ENCODE measurements at places on chromosomes 11 and 22. TPM values are rescaled to one million over a fixed set of nuclear protein-coding genes. Genes with fewer than 3 reads are reported as not detected.

The TUT1 gene
- total RNA-seq = 4.5 TPM

The C11orf42 gene
- total RNA-seq = not detected

The TNNT3 gene
- not detected for total RNA-seq

The NXPE1 gene
- not detected for total RNA-seq

The IGSF22 gene
- not detected for total RNA-seq

The OR5B21 gene
- total RNA-seq = not detected

The CFAP300 gene
- total RNA-seq = 2.0 TPM

The POU2AF1 gene
- not detected for total RNA-seq

The IL17REL gene
- total RNA-seq = under 0.01 TPM

The FJX1 gene
- 50.1 TPM for total RNA-seq

The CCDC73 gene
- total RNA-seq = not detected

The CD3D gene
- not detected for total RNA-seq

The CARD18 gene
- not detected for total RNA-seq

The OR2AG2 gene
- total RNA-seq = 0.41 TPM

The MMP27 gene
- total RNA-seq = not detected

The CCDC116 gene
- not detected for total RNA-seq

The TRIM49 gene
- total RNA-seq = under 0.01 TPM

The DKK3 gene
- total RNA-seq = 225 TPM

The GGT5 gene
- 0.41 TPM for total RNA-seq

The PRODH gene
- 0.82 TPM for total RNA-seq

The OR10AG1 gene
- total RNA-seq = not detected

The GVQW3 gene
- 16.3 TPM for total RNA-seq

The KCNK4 gene
- 1.6 TPM for total RNA-seq

The COX8A gene
- total RNA-seq = 238 TPM

The UPK2 gene
- not detected for total RNA-seq

The F2 gene
- total RNA-seq = not detected

The KCTD14 gene
- 0.82 TPM for total RNA-seq

The PTPN5 gene
- total RNA-seq = 36.7 TPM

The FIBIN gene
- total RNA-seq = 6.5 TPM

The ST13 gene
- total RNA-seq = 178 TPM

The PRDM11 gene
- total RNA-seq = 6.9 TPM

The OR52E8 gene
- total RNA-seq = not detected

The APOBEC3B gene
- not detected for total RNA-seq

The CLDN5 gene
- 84.8 TPM for total RNA-seq

The TH gene
- total RNA-seq = 0.82 TPM

The DDI1 gene
- total RNA-seq = not detected

The PC gene
- total RNA-seq = 13.0 TPM

The PGA4 gene
- total RNA-seq = 0.82 TPM

The DCDC1 gene
- 2.4 TPM for total RNA-seq

The MIAT gene
- total RNA-seq = 110 TPM

The SHISAL1 gene
- total RNA-seq = 20.8 TPM

Data from frontal cortex (tissue), 4 donors.